ENCODE measurements at places on chromosomes 16 and 17. TPM values are rescaled to one million over a fixed set of nuclear protein-coding genes. Genes with fewer than 3 reads are reported as not detected.

Gene GLIS2
- 11.7 TPM for total RNA-seq

Gene OR1F1
- not detected for total RNA-seq

Gene OR1A1
- not detected for total RNA-seq

GRCh38 chr16:27564224-27564623, 14.3 kb downstream of the KATNIP start:
- no peak for DNase-seq

Gene CLEC10A
- total RNA-seq, result 5.1 TPM

GRCh38 chr17:39757176-39757662, 19.5 kb downstream of the GRB7 start:
- no peak for DNase-seq

DNA sequence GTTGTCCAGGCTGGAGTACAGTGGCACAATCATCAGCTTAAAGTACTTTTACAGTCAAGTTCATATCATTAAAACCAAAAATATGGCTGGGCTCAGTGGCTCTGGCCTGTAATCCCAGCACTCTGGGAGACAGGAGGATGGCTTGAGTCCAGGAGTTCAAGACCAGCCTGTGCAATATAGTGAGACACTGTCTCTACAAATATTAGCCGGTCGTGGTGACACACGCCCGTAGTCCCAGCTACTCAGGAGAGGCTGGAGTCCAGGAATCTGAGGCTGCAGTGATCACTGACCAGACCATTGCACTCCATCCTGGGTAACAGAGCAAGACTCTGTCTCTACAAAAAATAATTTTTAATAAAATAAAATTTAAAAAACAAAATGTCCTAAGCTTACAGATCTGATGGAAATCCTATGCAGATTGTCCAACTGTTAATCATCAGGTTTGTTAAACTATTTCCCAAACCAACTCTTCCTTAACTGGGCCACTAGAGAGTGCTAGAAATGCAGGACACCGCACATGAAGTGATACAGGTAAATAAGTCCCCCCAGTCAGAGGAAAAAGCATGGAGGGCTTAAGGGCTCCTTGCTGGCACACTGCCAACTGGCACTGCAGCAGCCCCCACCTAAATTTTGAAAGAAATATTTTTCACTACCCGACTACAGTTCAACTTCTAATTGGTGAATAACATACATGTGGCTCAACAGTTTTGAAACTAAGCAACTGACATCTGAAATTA, 2.8 kb downstream of the USP22 start:
- no peak for DNase-seq
